ENCODE measurements at places on chromosomes 3 and 15.

DNA sequence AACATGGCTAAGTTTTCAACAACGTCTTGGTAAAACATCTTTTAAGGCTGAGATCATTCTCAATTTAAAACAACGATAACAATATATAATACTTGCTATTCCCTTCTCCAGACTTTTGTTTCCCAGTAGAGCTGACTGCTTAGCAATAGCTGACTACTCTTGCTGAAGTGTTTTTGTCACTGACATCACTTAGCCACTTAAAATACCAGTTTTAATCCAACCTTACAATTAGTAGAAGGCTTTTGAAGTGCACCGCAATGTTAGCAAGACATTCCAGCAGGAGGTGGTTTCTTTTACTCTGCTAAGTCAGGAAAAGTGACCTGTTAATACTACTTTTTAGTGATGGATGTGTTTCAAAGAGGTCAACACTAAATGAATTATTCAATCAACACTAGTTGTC lies 28.7 kb upstream of the GBE1 start:
- DNase-seq, result no peak

GRCh38 chr3:125375950-125376679 lies 990 bp upstream of the ZNF148 start:
- no peak for DNase-seq

DNA sequence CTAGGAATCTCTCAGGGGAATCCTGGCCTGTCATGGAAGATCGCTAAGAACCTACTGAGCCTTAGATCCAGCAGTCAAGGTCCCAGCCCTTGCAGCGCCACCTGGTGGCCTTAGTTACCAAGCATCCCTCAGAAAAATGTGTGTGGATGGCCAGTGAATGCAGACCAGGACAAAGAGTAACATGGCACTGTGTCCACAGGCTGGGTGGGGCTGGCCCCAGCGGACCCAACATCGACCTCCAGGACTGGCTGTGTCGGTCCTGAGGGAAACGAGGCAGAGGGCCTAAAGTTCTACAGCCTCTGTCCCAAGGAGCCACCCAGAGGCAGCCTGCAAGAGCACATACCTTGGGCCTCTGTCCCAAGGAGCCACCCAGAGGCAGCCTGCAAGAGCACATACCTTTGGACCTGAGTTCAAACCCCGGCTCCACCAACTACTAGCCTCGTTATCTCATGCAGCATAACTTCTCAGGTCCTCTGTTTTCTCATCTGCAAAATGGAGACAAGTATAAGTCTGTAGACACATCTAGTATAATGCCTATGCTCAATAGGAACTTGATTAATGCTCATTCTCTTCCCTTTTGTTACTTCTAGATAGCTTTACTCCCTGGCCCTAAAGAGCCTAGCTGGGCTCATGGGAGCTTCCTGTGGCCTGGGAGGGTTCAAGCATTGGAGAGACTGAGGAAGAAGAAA lies 57.5 kb upstream of the HERC1 start:
- DNase-seq, result peak; percentile 51

GRCh38 chr3:156859578-156859977 lies 33.4 kb downstream of the LEKR1 start:
- no peak for DNase-seq

GRCh38 chr3:71130471-71131374 lies 452.8 kb downstream of the FOXP1 start:
- peak; percentile 55 for DNase-seq

DNA sequence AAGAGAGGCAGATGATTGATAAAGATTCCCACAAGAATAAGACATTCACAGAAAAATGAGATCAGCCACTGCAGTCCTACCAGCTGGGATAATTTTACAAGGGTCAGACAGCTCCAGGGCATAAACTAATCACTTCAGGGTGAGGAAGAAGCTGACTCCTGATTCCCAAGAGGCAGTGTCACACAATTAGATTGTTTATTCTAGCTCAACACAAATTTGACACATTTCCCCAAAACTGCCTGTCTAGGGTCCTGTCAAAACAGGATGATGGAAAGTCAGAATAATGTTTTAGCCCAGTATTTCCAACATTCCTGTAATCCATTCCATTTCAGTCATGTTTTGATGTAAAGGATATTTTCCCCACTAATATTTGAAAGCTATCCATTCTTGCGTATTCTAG lies 110.8 kb downstream of the TNIK start:
- no peak for DNase-seq

GRCh38 chr15:90056529-90056928 lies 45.7 kb downstream of the IDH2 start:
- DNase-seq, result no peak
